ENCODE measurements at places on chromosomes 3 and 15. TPM values are rescaled to one million over a fixed set of nuclear protein-coding genes. Genes with fewer than 3 reads are reported as not detected.

The PLIN1 gene
- total RNA-seq = 0.15 TPM

The METTL6 gene
- 23.4 TPM for total RNA-seq

The ECE2 gene
- total RNA-seq = not detected

The GTF2E1 gene
- total RNA-seq = 29.2 TPM

The PTPRG gene
- 25.3 TPM for total RNA-seq

The TP63 gene
- total RNA-seq = not detected

The TTLL13 gene
- total RNA-seq = not detected

The SH3GL3 gene
- not detected for total RNA-seq

The GP9 gene
- total RNA-seq = 0.32 TPM

Measured in epithelial cell of umbilical artery (primary cell).